ENCODE measurements at places on chromosomes 16 and 17.

GRCh38 chr16:73717266-73717974, 579.2 kb upstream of the PSMD7 start:
- no peak for DNase-seq

DNA sequence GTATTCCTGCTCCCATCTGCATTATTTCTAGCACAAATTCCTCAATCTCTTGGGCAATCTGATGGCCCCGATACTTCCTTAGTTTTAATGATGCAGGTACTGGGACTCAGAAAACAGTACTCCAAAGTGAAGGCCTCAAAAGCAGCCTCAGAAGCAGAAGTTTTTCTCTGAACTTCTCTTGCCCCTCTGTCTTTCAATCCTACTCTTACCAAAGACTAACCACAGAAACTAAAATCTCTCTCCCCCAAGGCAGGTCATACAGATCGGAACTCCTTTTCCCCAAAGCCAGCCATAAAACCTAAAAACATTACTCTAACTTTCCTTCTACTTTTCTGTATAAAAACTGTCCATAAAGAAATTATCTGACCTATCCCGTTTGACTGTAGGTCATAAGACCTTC, 103.5 kb downstream of the HS3ST3A1 start:
- no peak for DNase-seq

DNA sequence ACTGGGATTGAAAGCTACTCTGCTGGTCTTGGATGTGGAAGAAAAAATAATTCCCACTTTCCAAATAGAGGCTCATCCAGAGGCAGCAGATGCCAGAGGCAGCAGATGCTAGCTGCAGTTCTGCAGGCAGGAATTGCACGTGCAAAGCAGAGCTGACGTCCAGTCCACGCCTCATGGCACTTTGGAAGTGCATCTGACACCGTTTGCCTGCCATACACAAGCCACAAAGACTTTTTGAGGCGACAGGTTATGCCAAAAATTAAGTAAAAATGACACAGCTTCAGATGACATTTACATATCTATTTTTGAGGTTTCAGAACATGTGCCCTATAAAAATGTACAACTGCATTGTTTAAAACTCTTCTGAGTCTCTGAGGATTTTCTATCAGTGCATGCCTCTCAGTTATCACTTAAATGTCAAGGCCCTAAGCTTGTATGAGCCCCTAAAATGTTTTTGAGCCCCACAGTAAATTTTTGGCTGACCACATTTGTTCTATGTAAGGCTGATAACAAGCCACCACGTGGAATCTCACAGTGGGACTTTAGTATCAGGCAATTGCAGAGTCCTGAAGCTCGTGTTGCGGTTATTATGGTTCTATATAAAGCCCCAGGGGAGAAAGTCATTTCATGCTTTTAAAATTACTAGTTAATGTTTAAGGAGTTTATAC, 239.2 kb downstream of the PRKCA start:
- DNase-seq = no peak

DNA sequence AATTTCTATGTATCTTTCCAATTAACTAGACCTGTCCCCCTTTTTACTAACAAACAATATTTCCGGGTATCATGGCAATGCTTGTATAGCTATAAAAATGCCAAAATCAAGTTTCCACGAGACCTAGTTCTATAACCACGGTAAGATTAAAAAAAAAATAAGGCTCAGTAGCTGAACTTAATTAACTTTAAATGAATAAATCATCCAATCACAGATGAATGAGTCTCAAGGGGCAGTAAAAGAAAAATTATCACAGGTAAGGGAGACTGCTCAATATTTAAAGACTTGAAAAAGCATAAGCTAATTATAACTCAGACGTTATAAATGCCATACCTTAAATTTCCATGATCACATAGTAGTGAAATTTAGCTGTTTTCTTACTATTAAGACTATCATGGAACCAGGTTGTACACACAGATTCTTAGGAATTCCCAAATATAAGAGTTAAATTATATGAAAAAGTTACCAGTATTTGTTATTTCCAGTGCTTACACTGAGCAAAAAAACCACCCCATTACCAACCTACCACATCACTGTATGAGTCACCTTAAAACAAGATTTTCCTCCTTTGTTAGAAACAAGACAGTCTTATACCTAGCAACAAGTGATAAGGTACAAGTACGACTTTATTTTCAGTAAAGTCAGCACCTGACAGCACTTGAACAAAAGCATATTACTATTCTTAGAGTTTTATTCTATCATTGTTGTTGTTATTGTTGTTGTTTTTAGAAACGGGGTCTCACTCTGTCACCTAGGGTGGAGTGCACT, 20.6 kb downstream of the SSH2 start:
- DNase-seq = no peak

DNA sequence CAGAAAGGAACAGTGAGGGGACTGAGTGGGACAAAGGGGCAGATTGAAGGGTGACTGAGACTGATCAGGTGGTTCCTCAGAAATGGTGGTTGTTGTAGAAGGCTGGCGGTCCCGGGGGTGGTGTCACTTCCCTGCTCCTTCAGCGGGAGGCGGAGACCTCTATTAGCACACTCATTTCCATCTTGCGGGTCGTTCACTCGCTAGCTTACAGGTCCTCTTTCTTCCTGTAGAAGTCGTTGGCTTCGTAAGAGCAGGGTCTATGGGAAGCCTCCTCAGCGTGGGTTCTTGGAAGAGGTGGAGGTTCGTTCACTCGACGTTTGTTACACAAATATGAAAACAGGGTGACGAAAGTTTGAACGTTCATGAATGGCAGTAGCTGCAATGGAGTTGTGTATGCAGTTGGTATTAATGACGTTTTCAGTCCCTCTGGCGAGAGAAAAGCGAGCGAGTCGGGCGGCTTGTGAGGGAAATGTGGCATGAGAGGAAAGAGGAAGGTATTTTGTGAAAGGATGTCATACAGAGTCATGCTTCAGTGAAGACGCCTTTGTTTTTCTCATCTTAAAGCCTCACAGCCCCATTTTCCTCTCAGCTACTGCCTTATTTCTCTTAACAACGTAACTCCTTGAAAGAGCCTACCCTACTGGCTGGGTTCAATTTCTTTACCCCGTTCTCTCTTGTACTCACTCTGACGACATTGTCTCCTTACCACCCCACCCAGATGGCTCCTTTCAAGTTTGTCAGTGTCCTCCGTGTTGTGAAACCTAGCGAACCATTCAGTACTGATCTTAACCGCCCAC, 667 bp downstream of the EFCAB13 start:
- peak; percentile 44 for DNase-seq

GRCh38 chr17:75623386-75623785, 9.8 kb upstream of the SMIM5 start:
- no peak for DNase-seq

DNA sequence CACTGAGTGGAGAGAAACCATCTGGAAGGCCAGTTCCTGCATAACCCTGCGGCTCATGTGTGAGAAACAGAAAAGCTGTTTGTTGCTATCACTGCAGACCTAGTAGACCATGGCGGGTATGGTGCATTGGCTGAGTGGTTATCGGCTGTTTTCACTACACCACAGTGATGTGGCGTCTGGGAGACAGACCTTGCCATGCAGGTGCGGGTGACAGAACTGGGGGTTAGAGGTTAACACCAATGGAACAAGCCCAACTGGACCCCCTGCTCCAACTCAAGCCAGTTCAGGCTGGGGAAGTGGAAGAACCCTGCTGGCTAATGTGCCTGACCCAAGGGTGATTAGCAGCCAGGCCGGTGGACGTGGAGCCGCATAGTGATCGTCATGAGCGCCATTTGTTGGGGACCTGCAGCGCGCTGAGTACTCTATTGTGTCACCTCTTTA, 91.9 kb downstream of the IRF8 start:
- no peak for DNase-seq

- no peak for DNase-seq
These were observed 67.7 kb upstream of the SDK2 start for GRCh38 chr17:73711916-73712315.

GRCh38 chr16:80015566-80015965, 415.0 kb upstream of the MAF start:
- DNase-seq = no peak

DNA sequence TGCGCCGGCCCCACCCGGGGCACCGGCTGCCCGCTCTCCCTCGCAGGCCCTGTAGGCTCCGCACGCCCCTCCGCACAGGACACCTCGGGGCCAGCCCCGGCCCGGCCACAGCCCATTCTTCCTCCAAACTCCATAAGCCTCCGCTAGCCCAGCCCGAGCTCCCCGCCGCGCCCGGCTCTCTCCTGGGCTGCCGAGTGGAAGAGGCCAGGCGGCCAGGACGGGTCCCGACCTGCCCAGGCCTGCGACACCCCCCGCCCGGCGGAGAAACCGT, 397 bp downstream of the NCOR1 start:
- peak; percentile 88 for DNase-seq

DNA sequence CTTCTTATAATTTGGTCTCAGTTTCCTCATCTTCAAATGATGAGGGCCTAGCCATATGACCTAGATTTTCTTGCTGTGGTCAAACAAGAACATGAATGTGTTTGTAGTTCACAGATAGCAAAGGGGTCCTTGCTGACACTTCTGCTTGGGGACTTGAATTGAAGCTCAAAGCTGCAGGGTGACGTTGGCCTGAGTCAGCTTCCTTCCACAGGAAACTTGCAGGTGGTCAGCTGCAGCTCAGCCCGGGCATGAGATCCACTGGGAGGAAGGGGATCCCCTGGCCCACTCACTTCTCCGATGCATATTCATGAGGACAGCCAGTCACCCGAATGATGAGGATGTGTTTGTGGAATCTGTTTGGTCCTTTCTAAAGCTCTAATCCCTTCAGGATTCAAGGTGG, 42.6 kb upstream of the AXIN2 start:
- no peak for DNase-seq

GRCh38 chr17:2899906-2900305, 103.7 kb downstream of the RAP1GAP2 start:
- DNase-seq = peak; percentile 87

GRCh38 chr16:8753416-8754054, 43.9 kb downstream of the TMEM186 start:
- no peak for DNase-seq

DNA sequence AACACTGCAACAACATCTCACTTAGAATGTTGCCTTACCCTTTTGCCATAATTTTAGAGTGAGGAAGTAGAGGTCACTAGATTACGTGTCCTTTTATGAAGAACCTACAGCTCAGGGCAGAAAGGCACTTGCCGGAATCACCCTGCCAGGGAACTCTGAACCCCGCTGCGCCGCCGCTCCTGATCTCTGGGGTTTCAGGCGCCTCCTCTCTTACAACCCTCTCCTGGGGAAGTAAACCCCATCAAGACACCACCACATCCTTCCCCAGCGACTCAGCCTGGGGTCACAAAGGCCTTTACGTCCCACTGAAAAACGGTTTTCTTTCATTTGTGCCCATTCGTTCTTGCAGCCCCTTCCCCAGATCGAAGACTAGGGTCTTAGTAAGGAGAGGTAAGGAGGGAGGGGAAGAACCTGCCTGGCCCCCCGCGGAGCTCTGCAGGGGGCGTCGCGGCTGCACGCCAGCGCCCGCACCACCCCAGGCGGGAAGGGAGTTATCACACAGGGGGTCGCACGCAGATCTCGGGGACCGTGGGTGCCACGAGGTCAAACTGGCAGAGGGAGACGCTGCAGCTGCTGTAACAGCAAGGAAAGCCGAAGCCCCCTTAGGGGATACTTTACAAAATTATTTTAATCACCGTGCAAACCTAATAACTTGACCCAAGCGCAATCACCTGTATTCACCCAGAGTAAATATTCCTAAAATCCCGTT, 1.0 kb upstream of the HLF start:
- no peak for DNase-seq

DNA sequence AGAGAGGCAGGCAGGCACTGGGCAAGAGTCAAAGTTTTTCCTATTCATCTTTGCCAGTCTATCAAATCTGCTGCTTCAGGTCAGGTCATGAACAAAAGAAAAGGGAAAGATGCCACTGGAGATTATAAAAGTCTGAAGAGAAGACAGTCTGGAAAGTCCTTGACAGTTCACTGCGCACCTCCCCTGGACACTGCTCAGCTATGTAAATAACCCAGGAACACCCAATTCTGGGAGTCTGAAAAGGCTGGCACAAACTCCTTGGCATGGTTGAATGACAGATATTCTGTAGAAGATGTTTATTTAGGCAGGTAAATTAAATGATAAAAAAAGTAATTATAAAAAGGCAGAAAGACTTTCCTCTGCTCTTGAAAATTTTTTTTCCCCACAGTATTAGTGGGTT, 5.2 kb upstream of the CORO6 start:
- no peak for DNase-seq

DNA sequence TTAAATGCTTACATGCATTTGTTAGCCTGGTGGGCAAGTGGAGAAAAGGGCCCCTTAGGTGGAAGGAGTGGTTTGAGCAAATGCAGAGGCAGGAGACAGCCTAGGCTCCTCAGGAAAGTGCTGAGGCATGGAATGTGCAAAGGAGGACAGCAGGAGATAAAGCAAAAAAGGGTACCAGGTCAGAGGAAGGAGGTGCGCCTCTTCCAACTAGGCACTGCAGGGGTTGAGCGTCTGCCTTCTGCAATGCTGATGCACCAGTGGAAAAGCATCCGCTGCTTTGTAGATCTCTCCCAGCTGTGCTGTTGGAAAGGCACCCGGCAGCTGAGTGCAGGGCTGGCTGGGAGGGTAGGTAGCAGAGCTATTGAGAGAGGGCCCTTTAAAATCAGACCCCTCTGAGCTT, 287.0 kb upstream of the XYLT1 start:
- no peak for DNase-seq

GRCh38 chr16:73219176-73219575, 171.2 kb upstream of the ZFHX3 start:
- no peak for DNase-seq

GRCh38 chr17:4162321-4162720, 19.3 kb downstream of the CYB5D2 start:
- no peak for DNase-seq

GRCh38 chr16:10936272-10936984, 5.8 kb downstream of the DEXI start:
- no peak for DNase-seq

DNA sequence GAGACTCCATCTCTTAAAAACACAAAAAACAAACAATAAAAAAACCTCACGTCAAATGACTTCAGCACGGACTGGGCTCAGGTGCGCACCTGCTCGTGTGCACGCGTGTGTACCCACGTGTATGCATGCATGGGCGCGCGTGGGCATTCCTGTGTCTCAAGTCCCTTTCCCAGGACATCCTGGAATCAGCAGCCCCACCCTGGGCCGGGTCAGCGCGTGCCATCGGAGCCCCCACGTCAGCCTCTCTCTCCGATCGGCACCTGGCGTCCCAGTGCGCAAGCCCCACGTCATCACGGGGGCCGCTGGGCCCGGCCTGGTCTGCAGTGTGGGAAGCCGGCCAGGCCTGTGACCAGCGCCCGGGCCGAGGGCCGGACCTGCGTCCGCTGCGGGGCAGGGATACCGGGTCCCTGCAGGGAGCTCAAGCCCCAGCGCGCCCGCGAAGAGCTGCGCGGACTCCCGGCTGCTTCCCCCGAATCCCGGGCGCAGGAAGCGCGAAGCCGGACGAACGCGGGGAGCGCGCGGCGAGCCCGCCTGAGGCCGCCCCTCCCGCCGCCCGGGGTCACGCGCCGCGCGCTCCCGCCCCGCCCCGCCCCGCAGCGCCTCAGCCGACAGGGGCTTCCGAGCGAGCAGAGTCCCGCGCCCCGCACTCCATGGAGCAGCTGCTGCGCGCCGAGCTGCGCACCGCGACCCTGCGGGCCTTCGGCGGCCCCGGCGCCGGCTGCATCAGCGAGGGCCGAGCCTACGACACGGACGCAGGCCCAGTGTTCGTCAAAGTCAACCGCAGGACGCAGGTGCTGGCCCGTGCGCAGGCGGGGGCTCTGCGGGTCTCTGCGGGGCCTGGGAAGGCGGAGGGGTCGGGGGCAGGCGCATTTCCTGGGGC, at the start of gene FN3K:
TSS of gene FN3K (plus strand) at position 629 of the 880 bp plus-strand sequence. CDS start at position 651, 22 bp downstream.
- peak; percentile 86 for DNase-seq
